Fibroblast of skin of abdomen (primary cell): ENCODE measurements at places on chromosomes 1 and 21.
A peak's percentile ranks its signal among the peaks of the same experiment; 100 is the strongest.

DNA sequence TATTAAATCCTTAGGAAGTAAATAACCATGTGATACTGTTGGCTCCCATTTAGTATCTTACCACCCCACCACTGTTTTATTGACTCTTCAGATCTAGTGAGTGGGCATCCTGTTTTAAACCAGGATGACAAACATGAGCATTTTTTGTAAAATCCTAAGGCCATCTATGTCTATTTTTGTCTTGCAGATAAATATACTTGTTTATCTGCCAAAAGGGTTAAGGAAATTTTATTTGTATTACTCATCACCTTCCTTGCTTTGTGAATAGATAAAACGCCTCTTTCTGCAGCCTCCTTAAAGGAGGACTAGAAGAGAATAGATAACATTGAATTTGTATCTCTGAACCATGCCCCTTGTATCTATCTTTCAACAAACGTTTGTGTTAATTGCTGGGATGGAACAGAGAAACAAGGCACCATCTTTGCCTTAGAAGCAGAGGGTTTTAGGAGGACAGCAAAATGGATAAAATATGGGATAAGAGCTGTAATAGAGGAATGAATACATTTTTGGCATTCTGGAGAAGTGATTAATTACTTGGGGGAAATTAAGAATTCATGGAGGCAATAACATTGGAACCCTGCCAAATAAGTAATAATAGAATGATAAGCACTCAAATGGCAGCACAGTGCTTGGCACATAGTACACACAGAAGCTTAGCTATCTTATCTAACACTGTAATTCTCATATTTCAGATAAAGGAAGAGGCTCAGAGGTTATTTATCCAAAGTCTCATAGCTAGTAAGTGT is 14.7 kb downstream of the YTHDF2 start:
- peak; percentile 61 for DNase-seq

DNA sequence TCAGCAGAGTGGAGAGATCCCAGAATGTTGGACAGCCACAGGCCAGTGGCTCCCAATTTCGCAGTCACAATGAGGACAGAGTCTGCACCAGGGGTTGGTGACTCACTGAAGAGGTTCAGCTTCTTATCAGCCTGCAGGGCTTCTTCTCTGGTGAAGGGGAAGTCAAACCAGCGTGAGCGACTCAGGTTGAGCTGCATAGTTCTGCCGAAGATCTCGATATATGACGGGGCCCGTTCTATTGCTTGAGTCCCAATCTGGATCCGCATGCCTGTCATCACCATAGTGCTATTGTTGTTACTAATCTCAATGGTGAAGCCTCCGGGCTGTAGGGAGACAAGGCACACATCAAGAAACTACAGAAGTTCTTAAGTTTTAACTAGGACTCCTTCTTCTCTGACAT is 58.5 kb downstream of the UBR4 start:
- no peak for DNase-seq

GRCh38 chr1:145884675-145885074 is 991 bp downstream of the ANKRD35 start:
- DNase-seq, result peak; percentile 31

DNA sequence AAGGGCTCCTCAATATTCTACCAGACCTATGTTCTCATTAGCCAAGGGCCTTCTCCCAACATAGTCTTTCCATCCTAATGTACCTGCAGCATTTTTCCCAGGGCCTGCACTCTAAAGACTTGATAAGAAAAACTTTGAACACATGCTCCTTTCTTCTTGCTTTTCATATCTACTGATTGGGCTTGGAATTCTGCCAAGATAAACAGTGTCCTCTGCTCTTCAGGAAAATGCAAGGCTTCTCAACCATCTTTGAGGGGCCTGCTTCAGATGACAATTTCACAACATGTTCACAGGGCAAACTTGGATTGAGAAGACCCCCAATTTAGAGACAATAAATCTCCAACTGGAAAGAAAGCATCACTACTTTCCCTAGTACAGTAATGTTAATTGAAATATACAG is 25.8 kb upstream of the PPT1 start:
- no peak for DNase-seq

DNA sequence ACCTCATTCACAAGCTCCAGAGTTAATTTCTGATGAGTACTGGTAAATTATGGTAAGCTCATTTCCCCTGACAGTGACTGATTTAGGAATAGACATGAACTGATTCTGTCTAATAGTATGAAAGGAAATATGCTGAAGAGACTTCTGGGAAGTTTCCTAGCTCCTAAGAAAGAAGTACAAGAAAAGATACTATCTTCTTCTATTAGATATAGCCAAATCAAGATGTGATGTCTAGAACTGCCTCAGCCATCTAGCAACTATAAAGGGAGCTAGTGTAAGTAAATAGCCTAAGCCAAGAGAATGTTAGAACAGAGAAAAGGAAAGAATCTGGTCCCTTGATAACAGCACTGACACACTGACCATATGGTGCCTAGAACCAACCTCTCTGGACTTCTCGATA is 10.7 kb upstream of the PHTF1 start:
- DNase-seq, result no peak

- DNase-seq, result no peak
Observed at GRCh38 chr1:3881193-3881480, 18.9 kb downstream of the C1orf174 start.

DNA sequence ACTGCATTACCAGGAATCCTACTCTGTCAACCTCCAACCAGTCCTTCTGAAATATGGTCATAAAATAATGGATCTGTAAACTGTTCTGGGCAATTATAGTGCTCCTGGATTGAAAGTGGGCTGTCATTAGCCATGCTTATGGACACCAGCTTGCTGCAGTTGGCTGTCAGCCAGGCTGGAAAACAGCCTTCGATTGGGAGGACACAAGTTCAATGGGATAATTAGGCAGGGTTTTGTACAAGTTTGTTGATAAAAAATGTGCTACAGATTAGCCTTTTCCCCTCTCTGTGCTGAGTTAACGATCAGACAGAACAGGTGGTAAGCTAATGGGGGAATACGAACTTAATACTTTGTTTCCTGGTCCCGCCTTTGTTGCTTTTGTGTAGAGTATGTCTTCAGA is 413.9 kb downstream of the DUSP10 start:
- no peak for DNase-seq

- DNase-seq, result no peak
Observed at GRCh38 chr21:31316488-31317169, 27.4 kb downstream of the TIAM1 start.

GRCh38 chr1:80846966-80847365 is 953.8 kb upstream of the ADGRL2 start:
- no peak for DNase-seq

DNA sequence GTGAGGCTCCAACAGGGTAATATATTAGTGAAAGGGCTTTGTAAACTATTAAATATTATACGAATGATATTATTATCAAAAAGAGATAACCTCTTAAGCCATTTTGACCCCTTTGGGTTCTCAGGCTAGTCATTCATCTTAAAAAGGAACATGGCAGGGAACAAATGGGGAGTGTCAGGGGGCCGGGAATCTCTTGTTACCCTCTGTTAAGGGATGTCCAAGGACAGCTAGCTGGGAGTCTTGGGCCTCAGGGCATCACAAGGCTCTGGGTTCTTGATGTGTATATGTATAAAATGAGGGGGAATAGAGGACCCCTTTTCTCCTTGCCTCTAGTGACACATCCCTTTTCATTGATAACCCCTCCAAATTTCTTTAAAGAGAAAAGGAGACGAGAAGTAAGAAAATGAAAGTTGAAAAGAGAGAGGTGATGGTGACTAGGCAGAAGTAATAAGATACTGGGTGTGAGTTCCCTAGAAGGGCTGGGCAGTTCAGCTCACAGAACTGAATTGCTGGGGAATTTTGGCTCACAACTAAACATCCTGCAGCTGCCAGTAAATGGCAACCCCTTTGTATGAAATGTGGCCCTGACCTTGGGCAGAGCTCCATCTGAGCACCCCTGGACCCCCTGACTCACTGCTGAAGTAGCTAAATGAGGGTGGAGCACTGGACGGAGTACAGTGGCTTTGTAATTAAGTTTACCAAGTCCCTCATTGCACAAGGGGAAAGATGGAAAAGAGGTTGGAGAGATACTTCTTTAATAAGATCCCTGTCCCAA is 20.0 kb upstream of the ZNF326 start:
- DNase-seq, result peak; percentile 78

GRCh38 chr1:200172311-200172710 is 144.8 kb downstream of the NR5A2 start:
- DNase-seq, result peak; percentile 63

DNA sequence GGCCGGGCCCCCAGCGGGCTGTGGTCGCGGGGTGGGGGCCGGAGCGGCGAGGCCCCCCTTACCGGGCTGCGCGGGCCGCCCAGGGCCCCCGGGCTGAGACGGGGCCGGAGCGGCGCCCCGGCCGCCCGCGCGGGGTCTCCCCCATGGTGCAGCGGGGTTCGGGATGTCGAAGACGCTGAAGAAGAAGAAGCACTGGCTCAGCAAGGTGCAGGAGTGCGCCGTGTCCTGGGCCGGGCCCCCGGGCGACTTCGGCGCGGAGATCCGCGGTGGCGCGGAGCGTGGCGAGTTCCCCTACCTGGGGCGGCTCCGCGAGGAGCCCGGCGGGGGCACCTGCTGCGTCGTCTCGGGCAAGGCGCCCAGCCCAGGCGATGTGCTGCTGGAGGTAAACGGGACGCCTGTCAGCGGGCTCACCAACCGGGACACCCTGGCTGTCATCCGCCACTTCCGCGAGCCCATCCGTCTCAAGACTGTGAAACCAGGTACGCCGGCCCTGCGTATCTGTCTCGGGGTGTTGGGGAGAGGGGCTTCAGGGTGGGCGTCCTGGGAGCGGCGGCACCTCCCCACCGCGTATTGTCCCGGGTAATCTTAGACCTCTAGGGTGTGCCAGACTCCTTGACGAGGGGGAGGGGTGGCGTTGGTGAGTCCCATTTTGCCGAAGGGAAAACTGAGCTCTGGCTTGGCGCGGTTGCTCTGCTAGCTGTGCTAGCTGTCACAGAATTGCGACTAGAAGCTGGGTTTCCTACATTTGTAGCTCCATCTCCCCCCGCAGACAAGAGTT is 745 bp downstream of the MAGI3 start:
- no peak for DNase-seq

- DNase-seq, result no peak
Observed at GRCh38 chr1:23793018-23793781, 2.3 kb downstream of the LYPLA2 start.

DNA sequence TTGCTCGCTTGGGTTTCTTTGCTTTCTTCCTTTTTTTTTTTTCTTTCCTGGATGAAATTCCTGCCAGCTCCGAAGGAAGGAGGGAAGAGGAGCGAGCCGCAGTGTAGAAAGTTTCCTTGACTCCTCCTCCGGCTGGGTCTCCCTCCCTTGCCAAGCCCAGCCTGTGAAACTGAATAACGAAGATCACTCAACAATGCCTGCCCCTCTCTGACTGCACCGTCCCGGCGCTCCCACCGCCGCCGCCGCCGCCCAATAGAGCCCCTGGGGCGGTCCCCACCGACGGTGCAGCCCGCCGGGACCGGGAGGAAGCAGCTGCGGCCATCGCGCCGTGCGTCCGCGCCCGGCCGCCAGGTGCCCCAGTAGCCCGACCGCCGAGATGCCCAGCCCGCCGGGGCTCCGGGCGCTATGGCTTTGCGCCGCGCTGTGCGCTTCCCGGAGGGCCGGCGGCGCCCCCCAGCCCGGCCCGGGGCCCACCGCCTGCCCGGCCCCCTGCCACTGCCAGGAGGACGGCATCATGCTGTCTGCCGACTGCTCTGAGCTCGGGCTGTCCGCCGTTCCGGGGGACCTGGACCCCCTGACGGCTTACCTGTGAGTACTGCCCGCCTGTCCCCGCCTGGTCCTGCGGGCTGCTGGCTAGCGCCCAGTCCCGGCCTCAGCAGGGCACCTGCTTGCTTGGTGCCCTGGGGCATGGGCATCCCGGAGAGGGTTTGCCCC is at the start of gene LGR6:
TSS of gene LGR6 (plus strand) at position 186 of the 714 bp plus-strand sequence. CDS start at position 377, 191 bp downstream.
- DNase-seq, result no peak

- no peak for DNase-seq
Observed at GRCh38 chr1:41689558-41689981, 205.1 kb upstream of the EDN2 start.

DNA sequence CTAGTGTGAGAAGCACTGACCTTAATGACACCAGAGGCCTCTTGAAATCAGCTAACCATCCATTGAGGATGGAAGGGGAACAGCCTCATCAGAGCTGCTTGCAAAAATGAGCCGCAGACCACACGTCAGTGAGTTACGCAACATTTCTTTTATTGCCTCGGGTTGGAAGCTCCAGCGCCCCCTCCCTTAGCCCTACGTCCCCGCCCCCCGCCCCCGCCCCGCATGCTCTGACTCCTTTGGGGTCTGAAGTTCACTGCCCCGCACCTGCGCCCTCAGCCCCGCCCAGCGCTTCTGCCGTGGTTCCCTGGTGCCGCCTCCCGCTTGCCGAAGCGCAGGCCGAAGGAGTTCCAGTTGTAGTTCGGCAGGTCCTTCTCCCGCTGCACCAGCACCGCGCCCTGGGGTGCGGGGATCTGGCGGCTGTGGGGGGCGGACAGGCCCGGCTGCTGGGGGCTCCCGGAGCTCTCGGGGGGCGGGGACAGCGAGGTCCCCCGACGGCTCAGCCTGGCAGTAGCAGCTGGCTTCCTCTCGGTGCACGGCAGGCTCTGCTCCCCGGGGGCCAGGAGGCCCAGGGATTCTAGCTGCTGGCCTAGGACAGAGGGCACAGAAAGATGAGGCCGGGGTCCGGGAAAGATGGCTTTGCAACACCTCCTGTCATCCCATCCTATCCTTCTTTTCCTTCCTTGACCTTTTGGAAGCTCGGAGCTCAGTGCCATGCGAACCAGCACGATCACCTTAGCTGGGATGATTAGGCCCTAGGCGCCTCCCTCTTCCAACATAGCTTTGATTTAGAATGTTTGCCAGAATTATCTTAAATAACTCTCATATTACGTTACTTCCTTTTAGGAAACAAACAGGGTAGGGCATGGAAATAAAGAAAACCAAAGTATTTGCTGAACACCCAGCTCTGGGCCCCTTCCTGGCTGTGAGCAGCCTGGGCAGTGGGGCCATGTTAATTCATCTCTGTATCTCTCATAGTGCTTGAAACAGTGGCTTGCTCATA is 5.8 kb downstream of the KISS1 start:
- peak; percentile 72 for DNase-seq
